ENCODE measurements at places on chromosomes 5 and 9.

DNA sequence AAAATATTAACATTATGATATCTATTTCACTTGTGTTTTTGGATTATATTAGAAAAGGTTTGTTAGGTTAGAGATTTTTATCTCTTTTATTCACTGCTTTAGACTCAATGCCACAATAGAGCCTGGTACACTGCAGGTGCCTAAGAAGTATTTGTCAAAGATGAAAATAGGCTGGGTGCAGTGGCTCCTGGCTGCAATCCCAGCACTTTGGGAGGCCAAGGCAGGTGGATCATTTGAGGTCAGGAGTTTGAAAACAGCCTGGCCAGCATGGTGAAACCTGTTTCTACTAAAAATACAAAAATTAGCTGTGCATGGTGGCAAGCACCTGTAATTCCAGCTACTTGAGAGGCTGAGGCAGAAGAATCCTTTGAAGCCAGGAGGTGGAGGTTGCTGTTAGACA, 64.3 kb downstream of the C9 start:
- DNase-seq, result no peak

GRCh38 chr9:127792417-127793031, 6.7 kb downstream of the CDK9 start:
- no peak for DNase-seq

DNA sequence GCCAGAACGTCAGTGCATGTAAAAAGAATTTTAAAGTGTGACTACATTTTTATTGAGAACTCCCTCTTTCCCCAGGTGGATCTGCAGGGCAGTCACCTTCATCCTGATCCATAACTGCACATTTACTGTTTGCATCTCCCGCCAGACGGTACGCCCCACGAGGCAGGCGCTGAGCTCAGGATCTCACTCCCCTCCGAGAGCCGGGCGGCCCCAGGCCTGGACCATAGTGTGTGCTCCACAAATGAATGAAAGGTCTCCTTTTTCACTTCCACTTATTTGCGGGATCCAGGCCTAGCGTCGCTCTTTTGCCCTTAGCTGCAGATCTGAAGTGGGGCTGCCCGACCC, 378 bp downstream of the DROSHA start:
- DNase-seq, result peak; percentile 57

GRCh38 chr9:83219154-83219923, 156.4 kb upstream of the RASEF start:
- DNase-seq, result peak; percentile 77
